ENCODE measurements at places on chromosomes 1 and 21. TPM values are rescaled to one million over a fixed set of nuclear protein-coding genes. Genes with fewer than 3 reads are reported as not detected.

The GSTM4 gene
- total RNA-seq = 12.4 TPM

The CELSR2 gene
- 3.6 TPM for total RNA-seq

The OR10Z1 gene
- total RNA-seq = not detected

The KRTAP13-2 gene
- not detected for total RNA-seq

The GBP4 gene
- total RNA-seq = 9.6 TPM

The TAS1R2 gene
- total RNA-seq = not detected

The GFI1 gene
- 0.63 TPM for total RNA-seq

The OR2L5 gene
- not detected for total RNA-seq

The BMP8B gene
- total RNA-seq = 1.6 TPM

GRCh38 chr21:42527489-42528158 is 14.0 kb downstream of the SLC37A1 start:
- DNase-seq = no peak

DNA sequence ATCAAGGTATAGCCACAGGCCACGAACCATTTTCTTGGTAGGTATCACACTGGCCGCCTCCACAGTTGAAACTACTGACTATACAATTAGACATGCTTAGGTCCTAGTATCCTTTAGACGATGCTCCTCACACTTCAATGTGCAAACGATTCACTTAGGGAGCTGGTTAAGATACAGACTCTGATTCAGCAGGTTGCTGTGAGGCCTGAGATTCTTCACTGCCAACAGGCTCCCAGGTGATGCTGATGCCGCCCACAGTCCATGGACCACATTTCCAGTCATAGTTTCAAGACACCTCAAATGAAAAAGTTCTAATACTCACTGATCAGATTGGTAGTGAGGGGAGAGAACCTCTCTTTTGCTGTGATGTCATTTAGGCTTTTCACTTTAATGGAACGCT is 6.8 kb downstream of the ATP5PO start:
- no peak for DNase-seq

GRCh38 chr1:24351918-24352627 is 32.9 kb downstream of the GRHL3 start:
- DNase-seq = no peak

GRCh38 chr1:237249120-237249519 is 207.1 kb downstream of the RYR2 start:
- DNase-seq = no peak

- DNase-seq = no peak
Measured at GRCh38 chr1:36165145-36165544, 9.2 kb downstream of the MAP7D1 start.

- no peak for DNase-seq
Measured at GRCh38 chr1:196611873-196612272, 3.6 kb upstream of the KCNT2 start.

- no peak for DNase-seq
Measured at GRCh38 chr1:8520483-8520966, 202.6 kb downstream of the SLC45A1 start.

GRCh38 chr1:47708658-47709018 is 270.8 kb downstream of the FOXD2 start:
- no peak for DNase-seq

DNA sequence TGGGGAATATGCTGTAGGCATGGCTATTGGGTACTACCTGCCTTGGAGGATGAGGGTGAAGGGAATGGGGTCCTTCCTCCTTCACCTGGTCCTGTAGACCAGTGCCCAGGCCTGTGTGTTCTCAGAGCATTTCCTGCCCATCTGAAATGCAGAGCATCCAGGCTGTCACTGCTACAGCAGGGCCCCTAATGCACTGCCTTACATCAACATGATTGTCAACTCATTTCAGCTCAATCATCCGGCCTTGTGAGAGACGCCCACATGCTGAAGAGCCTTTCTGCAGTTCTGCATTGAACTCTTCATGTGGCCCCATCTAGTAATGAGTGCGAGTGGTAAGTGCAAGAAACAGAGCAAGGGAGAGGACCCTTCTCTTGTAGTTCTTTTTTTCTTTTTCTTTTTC is 39.8 kb upstream of the SRP9 start:
- DNase-seq = no peak

DNA sequence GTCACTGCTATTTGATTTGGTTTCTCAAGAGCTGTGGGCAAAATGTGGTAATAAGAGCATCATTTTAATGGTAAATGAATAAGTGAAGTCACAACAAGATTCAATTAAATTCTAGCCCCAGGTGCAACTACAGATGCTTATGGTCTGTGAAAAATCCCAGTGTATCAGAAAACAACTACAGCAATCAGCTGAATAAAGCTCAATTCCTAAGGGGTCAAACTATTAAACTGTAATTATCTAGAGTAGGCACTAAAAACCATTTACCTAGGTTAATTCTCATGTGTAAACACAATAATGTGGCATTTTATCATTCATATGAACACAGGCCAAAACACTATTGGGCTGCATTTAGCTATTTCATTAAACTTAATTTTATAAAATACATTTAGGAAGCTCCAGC is 9.6 kb downstream of the TARBP1 start:
- DNase-seq = no peak

DNA sequence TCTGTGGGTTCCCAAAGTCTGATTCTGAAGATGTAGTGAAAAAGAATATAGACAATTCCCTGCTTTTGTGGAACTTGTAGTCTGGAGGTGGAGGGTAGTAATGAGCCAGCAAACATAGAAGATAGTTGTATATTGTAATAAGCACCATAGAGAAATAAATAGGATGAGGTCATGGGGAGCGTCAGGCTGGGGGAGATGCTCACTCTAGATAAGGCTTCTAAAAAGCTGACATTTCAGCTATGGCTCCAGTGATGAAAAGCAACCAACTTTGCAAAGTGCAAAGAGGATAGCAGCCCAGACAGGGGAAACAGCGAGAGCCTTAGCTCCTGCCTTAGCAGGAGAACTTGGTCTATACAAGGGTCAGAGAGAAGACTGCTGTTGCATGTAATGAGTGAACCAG is 98.0 kb upstream of the RALGPS2 start:
- DNase-seq = no peak

- DNase-seq = no peak
Measured at GRCh38 chr1:6495540-6496364, 4.3 kb upstream of the PLEKHG5 start.

DNA sequence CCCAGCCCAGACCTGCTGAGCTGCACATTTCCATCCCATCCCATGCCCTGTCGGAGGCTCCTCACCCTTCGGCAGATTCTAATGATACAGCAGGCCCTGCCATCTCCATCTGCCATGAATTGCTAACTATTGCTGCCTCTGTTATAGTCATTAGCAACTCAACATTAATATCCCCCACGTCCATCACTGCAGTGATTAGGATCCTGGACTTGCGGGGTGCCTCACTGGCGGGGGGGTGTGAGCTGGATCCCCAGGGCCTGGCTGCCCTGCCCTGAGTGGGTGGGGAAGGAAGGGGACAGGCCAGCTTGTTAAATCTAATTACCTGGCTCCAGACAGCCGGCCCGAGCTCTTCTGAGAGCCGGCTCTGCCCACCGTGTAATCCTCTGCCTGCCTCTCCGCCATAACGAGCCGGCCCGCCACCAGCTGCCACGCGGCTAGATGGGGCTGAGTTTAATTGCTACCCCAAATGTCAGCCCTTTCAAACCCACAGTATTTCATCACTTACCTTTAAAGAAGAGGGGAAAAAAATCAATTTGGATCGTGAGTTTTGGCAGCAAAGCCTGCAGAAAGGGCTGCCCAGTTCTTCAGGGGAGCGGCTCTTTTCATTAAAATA is 227.3 kb upstream of the CSF3R start:
- DNase-seq = no peak

DNA sequence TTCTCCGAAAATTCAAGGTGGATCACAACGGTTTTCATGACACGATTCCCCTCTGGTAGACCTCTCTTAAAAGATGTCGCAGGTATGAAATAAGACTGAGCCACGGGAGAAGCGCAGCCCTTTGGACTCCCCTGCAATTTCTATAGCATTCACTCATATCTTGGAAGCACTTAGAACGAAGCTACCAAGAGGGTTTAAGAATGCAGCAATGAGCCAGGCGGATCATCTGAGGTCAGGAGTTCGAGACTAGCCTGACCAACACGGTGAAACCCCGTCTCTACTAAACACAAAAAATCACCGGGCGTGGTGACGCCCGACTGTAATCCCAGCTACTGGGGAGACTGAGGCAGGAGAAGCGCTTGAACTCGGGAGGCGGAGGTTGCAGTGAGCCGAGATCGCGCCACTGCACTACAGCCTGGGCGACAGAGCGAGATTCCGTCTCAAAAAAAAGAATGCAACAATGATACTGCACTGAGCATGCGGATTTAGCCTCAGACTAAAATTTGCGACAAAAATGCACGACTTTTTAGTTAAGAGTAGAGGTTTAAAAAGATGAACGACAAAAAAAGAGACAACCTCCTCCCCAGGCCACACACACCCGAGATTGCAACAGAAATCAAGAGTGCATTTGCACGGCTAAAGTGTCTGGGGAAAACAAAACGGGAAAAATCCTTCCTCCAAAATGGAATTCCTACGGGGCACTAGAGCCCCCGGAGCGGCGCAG is 743 bp downstream of the TOMM20 start:
- no peak for DNase-seq

DNA sequence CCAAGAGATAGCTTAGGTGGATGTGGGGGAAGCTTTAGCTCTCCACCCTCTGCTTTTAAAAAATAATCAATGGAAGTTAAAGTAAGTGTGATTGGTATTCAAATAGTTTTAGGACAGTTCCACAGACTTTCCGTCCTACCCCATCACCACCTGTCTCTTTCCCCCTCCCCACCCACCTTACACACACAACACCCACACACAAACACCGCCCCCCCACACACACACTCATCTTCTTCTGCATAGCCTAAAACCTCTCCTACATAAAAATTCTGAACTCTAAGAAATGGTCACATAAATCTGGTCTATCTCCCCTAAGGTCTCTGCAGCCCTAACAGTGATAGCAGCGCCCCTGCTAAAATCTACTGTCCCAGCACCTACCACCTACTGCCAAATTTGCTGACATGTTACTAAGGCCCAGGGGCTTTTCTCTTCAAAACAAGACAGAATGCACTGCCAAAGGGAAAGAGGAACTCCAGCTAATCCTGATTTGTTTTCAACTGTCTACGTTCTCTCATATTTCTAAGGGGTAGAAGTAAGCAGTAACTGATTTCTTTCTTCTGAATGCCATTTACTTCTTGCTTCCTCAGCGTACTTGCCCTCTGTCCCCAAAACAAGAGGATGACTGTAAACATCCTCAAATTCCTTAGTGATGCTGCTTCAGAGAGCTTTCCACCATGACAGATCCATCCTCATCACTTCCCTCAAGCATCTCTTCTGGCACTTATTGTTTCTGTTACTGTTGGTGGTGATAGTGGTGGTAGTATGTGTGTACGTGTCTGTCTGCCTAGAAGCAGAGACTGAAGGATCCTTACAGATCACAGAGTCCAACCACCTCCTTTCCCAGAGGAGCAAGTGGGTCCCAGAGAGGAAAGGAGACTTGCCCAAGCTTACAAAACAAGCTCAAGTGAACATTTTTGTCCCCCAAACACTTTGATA is 56.8 kb downstream of the LUZP1 start:
- DNase-seq = no peak

- no peak for DNase-seq
Measured at GRCh38 chr1:29251164-29252124, 15.1 kb downstream of the PTPRU start.

DNA sequence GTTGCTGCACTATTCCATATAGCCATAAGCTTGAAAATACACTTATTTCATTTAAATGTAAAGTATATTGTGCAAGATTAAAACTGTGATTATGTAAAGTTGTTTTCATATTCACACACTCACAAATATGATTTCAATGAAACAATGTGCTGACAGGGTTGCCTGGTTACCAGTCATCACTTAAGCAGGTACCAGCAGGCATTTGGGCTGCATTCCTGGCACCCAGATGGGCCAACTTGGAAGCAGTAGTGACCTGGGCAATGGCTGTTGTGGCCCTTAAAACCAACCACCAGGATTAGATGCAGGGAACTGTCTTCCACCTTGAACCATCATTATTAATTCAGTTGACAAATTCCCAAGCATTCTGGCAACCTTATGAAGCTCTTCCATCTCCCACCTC is 45.0 kb upstream of the RASAL2 start:
- no peak for DNase-seq

GRCh38 chr1:73980324-73981040 is 217.5 kb downstream of the LRRIQ3 start:
- no peak for DNase-seq

DNA sequence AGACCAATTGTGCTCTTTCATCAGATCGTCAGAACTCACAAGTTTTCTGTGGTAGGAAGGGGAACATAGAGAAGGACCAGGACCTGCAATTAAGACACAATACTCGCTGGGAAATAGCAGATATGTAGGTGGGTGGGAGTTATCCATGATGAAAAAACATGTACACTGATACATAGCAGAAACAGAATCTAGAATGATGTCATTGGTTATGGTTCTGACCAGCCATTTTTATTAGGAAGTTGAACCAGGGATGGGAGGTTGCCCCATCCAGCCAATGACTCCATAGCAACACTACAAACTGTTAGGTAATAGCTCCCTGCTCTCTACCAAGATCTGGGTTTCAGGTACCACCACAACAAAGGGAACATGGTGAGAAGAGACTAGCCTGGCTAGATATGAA is 393.5 kb upstream of the PBX1 start:
- DNase-seq = no peak

DNA sequence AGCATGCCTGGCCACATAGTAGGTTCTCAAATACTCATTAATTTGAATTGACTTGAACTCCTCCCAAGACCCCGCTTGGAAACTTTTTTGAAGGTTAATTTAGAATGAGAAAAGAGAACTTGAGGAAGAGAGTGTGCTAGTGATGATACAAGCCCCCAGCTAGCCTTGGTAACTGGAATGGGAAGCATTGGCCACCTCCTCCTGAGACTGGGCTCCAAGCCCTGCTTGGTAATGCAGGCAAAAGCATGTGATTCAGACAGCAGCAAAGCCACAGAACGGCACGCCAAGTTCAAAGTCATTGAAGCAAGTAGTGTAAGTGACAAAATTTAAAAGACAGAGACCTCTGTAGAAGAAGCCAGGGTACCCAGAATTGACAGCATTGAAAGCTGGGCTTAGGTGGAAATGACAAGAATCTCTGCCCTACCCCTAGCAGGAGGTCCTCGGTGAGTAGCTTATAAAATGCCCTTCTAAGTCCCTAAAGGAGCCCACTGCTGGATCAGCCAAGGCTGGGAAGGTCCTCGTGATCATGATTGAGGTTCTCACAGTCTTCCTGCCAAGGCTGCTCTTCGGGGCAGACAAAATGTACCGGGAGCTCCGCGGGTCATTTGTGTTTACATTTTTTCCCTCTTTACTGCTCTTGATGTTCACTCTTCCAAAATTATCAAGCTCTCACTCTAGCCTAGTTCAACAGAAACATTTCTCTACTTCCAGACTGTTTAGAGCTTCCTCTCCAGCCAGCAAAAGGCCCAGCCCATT is 99.4 kb downstream of the TSEN15 start:
- no peak for DNase-seq
